ENCODE measurements at places on chromosomes 7 and 10.

DNA sequence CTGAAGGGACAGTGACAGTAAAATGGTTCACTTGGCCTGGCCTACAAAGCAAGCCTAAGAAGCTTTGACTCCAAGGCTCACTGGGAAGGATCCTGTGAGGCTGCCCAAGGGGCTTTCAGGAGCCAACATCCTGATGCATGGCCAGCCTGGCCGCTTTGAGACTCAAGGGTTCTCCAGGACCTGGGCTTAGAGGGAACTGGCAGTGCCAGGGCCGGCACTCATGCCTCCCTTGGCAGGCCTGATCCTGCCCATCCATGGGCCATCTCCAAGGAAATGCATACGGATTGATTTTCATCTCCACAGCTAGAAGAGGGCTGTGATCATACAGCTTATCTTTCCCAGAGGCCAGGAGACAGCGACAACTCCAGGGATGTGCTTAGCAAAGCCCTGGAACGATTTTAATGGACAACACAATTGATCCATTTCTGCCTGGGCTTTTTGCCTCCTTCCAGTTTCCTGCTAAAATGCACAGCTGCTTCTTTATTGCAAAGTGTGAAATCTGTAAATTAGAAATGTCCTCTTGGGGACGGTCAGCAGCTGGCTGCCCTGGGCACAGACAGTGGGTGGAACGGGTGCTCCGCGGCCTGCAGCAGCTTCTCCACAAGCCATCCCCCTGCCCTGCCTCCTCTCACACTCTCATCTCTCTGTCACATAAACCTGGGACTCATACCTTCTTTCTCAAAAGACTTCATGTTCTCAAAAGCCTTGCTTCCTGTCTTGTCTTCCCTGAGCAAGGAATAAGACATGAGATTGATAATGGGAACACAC is 288.5 kb downstream of the GRID1 start:
- no peak for DNase-seq

DNA sequence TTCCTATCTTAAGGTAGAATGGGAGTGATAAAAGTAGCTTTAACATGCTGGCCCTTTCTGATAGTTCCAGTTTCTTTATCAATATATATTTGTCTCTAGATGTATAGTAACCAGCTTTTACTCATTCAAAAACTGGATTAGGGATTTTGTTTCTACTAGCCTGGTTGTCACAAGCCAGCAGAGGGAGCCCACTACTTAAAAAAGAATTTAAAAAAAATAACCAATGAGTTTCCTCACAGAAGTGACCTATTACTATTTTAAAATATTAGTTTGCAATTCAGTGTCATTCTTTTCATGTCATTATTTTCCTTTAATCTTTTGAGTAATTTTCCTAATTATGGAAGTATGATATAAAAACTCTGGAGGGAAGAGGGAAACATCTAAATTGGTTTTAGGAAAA is 142.1 kb downstream of the PHTF2 start:
- DNase-seq = peak; percentile 15

- peak; percentile 91 for DNase-seq
Measured at GRCh38 chr10:8060010-8060703, 5.7 kb downstream of the GATA3 start.

- DNase-seq = no peak
Measured at GRCh38 chr10:133190225-133190624, 30.2 kb downstream of the KNDC1 start.

DNA sequence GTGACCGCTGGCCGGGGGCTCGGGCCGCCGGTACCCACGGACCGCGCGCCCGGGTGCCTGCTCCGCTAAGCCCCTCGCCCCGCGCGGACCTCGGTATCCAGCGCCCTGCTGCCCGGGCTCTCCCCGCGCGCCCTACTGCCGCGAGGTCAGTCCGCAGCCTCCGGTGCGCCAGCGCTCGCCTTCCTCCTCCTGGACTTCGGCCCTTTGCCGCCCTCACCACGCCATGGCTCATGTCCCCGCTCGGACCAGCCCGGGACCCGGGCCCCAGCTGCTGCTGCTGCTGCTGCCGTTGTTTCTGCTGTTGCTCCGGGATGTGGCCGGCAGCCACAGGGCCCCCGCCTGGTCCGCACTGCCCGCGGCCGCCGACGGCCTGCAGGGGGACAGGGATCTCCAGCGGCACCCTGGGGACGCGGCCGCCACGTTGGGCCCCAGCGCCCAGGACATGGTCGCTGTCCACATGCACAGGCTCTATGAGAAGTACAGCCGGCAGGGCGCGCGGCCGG is 483 bp downstream of the GDF10 start:
- no peak for DNase-seq

- no peak for DNase-seq
Measured at GRCh38 chr10:27457261-27457945, 46.7 kb upstream of the RAB18 start.

DNA sequence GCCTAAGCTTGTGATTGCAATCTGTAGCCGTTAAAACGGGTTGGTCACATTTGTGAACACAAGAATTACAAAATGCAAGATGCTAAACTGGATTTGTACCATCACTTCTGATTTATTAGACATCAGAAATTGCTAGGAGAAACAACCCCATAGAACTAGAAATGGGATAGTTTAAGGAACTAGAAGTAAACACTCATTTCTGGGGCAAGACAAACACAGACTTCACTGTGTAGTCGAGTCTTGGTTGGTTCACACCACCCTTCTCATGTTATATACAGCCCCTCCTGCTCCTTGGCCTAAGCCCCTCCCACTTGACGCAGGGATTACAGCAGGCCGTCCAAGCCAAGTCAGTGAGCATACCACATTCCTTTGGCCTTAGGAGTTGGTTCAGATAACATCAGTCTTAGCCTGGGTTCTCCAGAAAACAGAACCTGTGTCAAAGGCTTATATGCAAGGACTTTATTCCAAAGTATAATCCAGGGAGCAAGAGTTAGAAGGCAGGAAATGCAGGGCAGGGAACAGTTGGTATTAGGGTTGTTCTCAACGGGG is 2.0 kb upstream of the NRAP start:
- DNase-seq = no peak

Data from activated CD4-positive, alpha-beta T cell treated with anti-CD3 and anti-CD28 coated beads, Interleukin-2, Interleukin-4, amounts not matched to agents 100 ng/mL and 50 ng/mL, durations not matched to agents 16 hours and 8 hours (primary cell).